ENCODE measurements at places on chromosomes 1 and 21.

- DNase-seq = no peak
Measured at GRCh38 chr21:31124010-31124409, 85.7 kb upstream of the KRTAP19-8 start.

GRCh38 chr1:225587310-225587709, 65.6 kb downstream of the ENAH start:
- no peak for DNase-seq

DNA sequence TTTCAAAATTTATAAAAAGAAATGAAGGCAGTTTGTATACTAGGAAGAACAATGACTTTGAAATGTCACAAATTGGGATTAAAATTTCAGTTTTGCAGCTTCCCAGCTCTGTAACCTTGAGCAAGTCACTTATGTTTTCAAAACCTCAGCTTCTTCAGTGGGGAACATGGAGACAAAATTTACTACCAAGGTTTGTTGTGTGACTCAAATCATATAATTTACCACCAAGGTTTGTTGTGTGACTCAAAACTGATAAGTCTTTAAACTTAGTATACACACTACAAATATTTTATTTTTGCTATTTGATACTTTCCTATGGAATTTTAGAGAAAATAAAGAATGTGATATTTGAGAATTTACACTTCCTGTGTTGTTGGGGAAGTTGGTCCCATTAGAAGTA, 219.9 kb downstream of the KCTD3 start:
- DNase-seq = peak; percentile 18

DNA sequence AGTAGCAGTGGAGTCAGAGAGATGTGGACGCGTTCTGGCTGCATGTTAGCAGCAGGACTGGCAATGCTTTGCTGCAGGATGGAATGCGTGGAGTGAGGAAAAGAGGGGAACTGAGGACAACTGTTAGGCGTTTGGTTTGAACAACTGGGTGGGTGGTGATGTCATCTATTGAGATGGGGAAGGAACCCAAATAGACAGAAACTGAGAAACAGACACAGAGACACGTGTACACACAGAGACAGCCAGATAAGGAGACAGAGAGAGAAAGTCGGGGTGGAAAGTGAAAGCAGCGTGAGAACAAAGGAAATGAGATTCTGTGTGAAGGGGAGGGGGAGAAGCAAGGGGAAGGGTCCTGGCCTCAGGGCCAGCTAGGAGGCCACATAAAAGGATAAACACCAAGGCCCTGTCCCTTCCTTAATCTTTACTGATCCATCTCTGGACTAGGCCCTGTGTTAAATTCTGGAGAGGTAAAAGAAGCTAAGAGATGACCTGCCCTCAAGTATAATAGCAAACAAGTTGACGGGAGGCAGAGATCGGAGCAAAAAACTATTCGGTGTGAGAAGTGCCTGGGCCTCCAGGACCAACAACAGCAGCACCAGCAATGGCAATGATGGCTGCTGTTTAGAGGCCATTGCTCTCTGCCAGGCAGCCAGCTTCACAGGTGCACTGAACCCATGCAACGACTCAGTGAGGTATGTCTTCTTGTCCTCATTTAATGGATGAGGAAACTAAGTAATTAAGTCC, 31.6 kb downstream of the VWA5B1 start:
- no peak for DNase-seq

- no peak for DNase-seq
Measured at GRCh38 chr1:182054698-182055326, 6.7 kb downstream of the ZNF648 start.

DNA sequence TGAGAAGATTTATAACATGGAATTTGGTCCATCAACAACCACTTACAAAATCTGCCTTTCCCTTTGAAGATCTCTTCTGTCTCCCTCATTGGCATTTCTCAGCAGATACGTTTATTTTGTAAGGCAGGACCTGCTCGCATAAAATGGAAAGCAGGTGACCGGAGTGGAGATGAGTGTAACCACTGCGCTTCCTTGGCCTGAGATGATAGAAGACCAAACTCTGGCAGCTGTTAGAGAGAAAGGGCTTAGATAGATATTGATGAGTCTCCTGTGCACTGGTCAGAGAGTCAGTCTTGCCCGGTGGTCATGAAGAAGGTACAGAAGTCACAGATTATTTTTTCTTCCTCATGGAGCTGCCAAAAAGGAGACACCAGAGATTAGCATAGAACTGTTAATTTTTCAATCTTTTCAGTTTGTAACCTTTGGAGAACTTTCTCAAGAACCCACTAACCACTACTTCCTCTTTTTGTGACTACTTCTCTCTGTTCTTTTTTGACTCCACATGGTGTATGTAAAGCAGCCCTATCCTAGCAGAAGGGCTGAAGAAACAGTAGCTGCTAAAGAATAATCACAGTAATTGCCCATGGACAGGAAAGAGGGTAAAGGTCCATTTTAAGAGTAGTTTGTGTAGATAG, 47.6 kb downstream of the FCRL3 start:
- DNase-seq = no peak

DNA sequence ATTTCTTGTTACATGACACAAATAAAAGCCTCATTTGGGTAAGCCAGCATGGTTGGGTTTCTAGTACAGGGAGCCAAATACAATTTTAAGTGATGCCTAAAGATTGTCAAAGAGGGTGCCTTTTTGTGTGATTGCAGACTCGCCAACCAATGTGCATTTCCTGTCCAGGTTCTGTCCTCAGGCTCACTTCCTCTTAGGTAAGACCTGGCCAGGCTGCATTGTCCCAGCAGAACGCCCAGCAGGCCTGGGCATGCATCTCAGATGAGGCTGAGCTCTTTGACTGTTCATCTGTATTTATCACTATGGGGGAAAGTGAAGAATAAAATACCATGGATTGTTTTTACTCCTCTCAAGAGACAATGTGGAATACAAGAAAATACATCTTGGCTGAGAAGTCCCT, 49.7 kb downstream of the KCNC4 start:
- no peak for DNase-seq

- DNase-seq = peak; percentile 32
Measured at GRCh38 chr1:222877854-222878253, 63.0 kb downstream of the DISP1 start.

DNA sequence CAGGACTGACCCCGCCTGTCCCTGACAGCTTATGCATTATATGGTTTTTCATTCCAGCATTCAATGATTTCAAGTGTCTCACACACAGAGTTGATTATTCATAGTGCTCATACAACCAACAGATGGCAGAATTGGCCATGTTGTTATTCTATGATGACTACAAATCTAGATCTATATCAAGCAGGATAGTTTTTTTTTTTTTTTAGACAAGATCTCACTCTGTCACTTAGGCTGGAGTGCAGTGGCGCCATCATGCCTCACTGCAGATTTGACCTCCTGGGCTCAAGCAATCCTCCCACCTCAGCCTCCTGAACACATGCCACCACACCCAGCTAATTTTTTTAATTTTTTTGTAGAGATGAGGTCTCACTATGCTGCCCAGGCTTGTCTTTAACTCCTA, 40.1 kb upstream of the LRRC8D start:
- peak; percentile 57 for DNase-seq

DNA sequence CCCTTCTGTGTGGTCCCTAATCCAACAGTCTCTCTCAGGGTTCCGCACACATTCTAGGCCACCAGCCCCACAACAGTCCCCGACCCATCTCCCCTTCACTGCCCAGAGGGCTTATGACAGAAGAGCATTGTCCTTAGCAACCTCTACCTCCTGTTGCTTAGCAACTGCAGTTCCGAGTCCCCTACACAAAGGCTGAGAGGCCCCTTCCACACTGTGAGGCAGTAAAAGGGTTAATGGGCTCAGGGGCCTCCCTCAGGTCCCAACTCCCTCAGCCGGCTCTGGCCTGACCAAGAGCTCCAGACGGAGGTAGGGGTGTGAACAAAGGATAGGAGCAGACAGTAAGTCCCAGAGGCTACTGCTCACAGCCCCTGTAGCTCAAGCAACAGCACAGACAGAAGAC, 4.3 kb downstream of the IGSF9 start:
- DNase-seq = no peak

- DNase-seq = no peak
Measured at GRCh38 chr1:116333171-116334014, 39.7 kb upstream of the ATP1A1 start.

DNA sequence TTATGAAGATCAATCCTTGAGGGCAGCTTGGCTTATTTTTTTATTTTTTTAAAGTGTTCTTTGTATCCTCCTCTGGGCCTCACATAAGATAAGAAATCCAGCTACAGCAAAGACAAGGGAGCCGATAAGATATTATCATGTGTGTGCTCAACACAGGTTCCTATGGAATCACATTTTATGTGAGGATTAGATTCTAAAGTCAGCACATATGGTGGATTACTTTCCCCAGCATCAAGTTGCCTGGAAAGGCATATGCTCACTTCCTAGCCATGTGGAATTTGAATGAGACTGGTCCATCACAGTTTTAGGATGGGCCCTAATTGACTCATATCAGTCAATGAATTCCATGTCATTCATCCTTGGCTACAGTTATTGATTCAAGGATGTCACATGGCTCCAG, 456.9 kb upstream of the LRRC7 start:
- no peak for DNase-seq

GRCh38 chr1:198660341-198661261, 21.8 kb downstream of the PTPRC start:
- DNase-seq = no peak

GRCh38 chr1:87182611-87183010, 146.1 kb upstream of the LMO4 start:
- no peak for DNase-seq

DNA sequence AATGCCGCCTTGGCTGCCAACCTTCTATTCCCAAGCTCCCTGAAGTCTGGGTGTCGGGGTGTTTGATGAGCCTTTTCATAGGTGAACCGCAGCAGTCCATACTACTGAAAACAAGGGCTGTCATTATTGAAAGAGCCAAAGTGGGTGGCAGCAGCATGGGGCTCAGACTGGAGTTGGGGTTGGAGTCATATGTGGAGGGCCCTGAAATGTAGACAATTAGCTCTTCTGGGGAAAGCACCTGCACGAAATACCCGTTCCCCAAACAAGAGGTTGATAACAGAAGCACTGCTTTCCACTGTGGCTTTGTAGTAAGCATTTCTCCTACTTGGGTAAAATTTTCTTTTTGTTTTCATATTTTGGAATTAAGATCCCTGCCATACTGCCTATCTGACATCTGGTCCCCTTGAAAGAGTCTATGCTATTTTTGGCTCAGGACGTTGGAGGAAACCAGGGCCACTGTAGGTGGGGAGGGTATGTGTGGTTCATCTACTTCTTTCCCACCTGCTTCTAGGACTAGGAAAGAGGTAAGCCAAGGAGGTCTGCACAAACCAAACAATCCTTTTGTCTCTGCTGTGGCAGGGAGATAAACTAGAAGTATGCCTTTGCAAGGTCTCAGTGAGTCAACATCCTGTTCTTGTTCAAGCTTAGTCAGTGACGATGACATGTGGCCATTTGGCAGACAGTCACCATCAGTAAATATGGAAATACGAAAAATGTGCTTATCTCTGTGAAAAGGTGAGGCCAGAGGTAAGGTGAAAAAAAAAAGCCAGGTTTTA, 197.0 kb upstream of the UBE2U start:
- peak; percentile 53 for DNase-seq

All from amniotic epithelial cell (primary cell).